Stimulated activated CD4-positive, alpha-beta T cell treated with anti-CD3 and anti-CD28 coated beads, Interleukin-15, amount 100 ng/mL, for 24 hours (primary cell): ENCODE measurements at places on chromosomes 6 and 20.

DNA sequence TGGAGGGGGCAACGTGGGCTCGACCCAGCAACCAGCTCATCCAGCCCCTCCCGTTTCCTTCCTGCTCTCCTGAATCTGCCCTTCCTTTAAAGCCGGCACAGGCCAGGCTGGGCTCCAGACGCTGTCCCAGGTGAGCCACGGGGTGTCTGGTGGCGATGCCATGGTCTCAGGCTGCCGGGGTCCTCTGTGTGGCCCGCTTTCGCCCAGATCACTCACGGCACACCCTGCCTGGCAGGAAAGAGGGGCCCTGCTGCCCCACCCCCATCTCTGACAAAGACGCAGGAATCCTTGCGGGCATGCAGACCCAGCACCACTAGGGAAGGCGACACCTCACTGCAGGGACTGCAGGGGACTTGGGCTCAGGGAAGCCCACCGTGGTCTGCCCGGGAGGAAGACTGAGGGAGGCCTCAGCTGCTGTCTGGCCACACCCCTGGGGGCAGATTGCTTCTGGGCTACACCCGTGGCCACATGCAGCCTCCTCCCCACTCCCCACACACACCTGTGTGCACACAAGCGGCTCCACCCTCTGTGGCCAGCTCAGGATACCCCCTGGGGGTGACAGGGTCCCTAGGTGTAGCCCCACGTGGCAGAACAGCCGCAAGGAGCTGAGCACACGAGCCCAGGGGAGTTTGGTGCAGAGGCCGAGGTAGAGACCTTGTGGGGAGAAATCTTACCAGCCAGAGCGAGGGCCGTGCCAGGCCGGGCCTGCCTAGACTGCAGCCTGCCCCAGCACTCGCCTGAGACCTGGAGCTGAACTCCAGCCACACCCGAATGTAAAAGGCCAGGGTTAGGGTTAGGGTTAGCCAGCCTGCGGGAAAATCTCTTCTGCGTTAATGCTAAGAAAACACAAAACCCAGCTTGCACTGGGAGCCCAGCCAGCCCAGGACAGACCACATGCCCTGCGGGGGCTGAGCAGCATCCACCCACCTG is 104.6 kb downstream of the DLL1 start:
- DNase-seq, result no peak

DNA sequence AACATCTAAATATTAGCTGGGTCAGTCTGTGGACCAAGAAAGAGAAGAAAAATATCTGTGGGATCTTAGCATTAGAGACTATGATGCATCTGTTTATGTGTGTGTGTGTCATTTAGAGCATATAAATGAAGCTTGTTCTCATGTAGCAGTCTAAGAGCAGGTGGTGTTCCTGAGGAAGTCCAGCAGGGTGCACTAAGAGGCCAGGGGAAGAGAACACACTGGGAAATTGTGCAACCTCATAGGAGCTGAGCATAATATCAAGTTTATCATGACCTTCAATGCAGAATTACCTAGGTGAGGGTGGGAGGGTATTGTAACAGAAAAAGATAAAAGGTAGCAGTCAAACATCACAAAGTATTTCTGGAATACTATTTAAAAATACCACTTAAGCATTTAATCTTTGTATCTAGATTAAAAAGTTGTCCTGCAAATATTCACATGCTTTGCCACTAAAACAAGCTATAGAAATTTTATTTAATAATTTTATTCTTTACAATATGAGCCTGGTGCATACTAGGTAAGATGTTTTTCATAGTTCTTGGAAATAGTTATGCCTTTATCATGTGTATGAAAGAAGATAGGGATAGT is 80.5 kb downstream of the SMPDL3A start:
- no peak for DNase-seq

GRCh38 chr6:99297415-99297814 is 52.1 kb downstream of the FAXC start:
- no peak for DNase-seq

DNA sequence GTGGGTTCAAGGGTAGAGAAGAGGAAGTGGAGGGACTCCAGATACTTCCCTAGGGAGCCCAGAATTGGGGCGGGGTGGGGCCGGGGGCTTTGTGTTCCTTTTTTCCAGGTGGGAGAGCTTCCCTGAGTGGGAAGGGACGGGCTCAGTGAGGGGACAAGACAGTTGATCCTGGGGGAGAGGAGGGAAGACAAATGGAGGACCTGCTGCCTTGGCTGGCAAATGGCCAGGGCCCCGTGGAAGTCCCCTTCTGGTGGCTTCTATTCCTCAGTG is 2.6 kb downstream of the CTSZ start:
- peak; percentile 57 for DNase-seq

GRCh38 chr6:160375561-160375949 is 27.4 kb downstream of the SLC22A3 start:
- no peak for DNase-seq

- DNase-seq, result no peak
Measured at GRCh38 chr6:167285077-167285770, 5.9 kb upstream of the UNC93A start.

- DNase-seq, result no peak
Measured at GRCh38 chr6:16932920-16933319, 168.9 kb upstream of the STMND1 start.

- no peak for DNase-seq
Measured at GRCh38 chr6:90940812-90941481, 354.1 kb upstream of the MAP3K7 start.

DNA sequence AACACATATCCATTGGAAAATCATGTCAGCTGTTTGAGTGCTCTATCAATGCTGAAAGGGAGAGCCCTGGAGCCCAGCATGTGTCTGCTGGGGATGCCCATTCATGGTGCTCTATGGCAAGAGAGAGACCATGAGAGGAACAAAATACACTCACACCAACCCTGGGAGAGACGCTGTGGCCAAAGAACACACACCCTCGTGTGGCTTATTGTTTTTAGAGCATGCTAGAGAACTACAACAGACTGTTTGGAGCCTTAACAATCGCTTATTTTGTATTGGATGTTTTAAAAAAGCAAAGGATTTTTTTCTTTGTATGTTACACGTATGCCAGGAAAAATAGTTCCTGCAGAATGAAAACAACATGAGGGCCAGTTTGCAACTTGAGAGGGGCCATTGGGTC is 151.0 kb downstream of the SLC24A3 start:
- DNase-seq, result no peak

DNA sequence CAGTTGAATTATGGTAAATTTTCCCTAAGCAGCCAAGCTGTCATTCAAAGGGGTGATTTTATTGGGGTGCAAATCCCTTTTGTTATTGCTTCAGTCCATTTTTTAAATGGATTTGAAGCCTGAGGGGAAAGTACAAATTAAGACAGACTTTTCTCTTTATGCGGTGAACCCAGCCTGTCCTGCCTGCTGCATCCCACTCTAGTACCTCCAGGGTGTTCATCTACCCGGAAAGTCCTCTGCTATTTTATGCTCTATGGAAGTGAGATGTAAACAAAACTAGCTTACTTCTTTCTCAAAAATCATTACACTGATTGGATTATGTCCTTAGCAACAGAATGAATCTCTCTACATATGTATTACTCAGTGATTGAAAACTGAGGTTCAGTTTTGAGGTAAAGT is 1088.9 kb upstream of the CITED2 start:
- DNase-seq, result no peak

DNA sequence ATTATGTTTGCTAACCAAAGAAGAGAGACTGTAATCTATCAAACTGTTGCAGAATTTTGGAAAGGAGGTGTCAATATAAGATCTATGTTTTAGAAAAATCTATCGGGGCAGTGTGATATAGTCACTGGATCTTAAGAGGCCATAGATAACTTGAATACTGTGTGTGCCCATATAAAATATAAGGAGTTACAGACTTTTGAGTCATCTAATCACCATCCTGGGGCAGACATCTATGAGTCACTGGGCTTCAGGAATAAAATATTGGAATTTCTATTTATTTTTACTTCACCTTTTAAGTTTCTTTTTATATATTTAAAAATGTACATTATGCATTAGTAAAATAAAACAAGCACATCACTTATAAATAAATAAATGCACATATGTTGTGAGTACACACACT is 509.3 kb upstream of the MAN1A1 start:
- DNase-seq, result no peak

GRCh38 chr6:44892579-44892978 is 435.6 kb upstream of the RUNX2 start:
- DNase-seq, result no peak

DNA sequence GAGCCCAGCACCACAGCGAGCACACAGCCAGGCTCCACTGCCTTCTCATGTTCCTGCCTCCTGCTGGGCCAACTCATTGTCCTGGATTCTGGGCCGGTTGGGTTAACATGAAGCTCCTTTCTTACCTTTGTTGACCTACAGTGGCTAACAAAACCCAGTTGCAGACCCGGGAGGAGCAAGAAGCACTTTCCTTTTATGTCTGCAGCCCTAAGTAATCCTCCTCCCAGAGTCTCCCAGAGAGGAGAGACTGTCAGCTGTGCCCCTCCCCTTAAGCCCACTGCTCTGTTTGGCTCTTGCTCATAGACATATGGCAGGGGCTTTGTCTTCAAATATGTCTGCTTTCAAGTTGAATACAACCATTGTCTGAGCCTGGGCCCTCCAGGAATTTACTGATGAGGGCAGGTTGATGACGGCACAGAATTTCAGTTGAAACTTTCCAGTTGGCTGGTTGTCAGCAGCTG is 55.2 kb downstream of the PSMB1 start:
- DNase-seq, result no peak

GRCh38 chr6:1122083-1122482 is 189.8 kb upstream of the FOXQ1 start:
- no peak for DNase-seq

DNA sequence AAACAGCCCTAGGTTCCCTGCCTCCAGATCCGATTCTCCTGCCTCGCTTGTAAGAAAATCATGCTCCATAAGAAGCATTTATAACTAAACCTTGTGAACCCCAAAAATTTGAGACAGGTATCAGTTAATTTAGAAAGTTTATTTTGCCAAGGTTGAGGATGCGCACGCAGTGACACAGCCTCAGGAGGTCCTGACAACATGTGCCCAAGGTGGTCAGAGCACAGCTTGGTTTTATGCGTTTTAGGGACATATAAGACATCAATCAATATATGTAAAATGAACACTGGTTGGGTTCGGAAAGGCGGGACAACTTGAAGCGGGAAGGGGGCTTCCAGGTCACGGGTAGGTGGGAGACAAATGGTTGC is 2.1 kb downstream of the ACOT13 start:
- DNase-seq, result no peak

DNA sequence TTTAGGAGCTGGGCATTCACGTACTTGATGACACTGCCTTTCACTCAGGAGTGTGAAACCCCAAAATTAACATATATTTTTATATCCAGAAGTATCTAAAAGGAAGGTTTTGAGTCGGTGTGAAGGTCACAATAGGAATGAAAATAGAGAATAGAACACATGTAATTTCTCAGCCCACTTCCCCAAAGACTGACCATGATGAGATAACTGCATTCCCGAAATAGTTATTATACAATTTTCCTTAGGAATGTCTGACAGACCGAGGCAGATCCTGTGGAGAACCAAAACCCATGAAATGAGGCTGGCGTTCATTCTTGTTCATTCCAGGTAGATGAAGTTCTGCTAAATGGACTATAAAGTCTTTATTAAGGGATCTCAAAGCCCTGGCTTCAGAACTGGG is 10.3 kb downstream of the NSFL1C start:
- DNase-seq, result no peak

GRCh38 chr20:44502968-44503367 is 18.9 kb downstream of the SERINC3 start:
- no peak for DNase-seq

DNA sequence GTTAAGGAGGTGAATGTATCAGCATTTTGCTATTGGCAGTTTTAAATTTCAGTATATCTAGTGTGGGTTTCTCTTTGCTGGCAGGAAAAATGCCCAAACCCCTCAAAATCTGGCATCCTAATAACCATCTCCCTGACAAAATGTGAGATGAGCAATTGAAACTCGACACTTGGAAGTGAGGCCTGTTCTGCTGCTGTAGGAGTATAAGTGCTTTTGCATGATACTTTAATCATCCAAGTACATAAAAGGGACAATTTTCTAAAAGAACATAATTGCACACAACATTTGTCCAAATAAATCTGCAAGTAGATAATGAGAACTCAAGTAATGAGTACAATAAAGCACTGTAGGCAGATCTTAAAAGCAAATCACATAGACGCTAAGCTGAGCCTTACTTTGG is 36.5 kb downstream of the LAMP5 start:
- no peak for DNase-seq

GRCh38 chr6:170128811-170129681 is 161.8 kb downstream of the DLL1 start:
- no peak for DNase-seq

GRCh38 chr6:38271081-38271480 is 368.6 kb downstream of the BTBD9 start:
- DNase-seq, result no peak

DNA sequence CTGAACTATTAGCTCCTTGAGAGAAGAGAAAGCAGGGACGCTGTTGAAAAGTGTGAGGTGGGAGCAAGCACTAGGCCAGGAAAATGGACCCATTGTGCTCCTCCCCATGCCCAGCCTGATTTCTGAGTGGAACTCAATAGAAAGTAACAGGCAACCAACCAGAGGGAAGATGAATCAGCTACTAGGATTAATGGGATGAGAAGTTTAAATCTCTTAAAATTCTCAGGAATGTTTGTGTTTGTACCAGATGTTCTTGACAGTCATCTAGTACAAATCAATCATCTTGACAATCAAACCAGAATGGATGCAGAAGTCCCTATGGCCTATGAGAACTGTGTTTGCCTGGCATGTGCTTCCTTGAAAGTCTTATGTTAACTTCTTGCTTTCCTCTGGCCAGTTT is 48.9 kb downstream of the HDDC2 start:
- DNase-seq, result no peak

DNA sequence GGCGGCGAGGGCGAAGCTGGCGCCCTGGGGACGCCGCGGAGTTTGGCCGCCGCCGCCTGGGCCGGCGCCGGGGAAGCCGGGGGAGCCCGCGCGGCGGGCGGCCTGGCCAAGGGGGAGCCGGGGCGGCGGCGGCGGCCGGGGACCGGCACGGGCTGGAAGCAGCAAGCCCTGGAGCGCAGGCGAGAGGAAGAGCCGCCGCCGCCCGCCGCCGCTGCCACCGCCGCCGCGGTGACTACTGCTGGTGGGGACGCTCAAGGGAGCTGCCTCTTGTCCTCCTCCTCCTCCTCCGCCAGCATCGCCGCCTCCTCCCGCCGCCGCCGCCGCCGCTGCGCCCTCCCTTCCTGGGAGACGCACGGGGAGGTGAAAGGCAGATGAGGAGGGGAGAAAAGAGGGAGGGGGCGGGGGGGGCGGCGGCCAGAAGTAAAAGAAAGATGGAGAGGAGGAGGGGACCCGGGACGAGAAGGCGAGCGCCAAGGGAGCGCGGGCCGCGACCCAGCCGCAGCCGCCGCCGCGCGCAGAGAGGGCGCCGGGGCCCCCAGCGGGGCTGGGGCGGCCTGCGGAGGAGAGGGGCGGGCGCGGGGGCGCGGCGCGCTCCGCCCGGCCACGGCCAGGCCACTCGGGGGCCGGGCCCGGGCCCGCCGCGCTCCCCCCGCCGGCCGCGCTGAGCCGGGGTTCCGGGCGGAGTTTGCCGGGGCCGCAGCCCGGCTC is 846 bp downstream of the PDE10A start:
- DNase-seq, result peak; percentile 15

- DNase-seq, result no peak
Measured at GRCh38 chr6:111631903-111632460, 26.3 kb upstream of the TRAF3IP2 start.
